Right atrium auricular region (tissue), 2 donors: ENCODE measurements at places on chromosomes 1 and 21. TPM values are rescaled to one million over a fixed set of nuclear protein-coding genes. Genes with fewer than 3 reads are reported as not detected.
A peak's percentile ranks its signal among the peaks of the same experiment; 100 is the strongest.

DNA sequence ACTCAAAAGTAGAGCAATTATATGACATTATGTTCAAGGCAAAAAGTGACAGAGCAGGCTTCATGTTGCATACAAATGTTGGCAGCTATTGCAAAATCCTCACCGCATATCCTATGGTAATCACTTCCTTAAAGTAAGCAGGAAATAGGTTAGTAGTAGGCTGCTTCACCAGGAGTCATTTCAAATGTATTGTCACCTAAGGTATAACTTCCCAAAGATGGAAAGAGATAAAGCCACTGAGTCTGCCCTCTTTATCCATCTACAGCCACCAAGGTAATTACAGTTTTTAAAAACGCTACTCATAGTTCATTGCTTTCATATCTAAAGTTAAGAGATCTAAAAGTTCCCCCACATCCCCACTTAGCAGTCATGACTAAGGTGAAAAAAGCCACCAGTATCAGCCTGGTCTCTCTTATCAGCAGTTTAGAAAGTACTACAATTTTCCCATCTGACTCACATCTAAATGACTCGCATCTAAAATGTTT lies 31.6 kb upstream of the UBE2U start:
- H3K4me3 ChIP-seq = no peak overlapping the region
- peaks cover 5% of the 10 kb centered on the region for H3K36me3 ChIP-seq
- no peak overlapping the region for H3K27ac ChIP-seq
- H3K4me1 ChIP-seq = no peaks in the 10 kb centered on the region
- DNase-seq = no peak

DNA sequence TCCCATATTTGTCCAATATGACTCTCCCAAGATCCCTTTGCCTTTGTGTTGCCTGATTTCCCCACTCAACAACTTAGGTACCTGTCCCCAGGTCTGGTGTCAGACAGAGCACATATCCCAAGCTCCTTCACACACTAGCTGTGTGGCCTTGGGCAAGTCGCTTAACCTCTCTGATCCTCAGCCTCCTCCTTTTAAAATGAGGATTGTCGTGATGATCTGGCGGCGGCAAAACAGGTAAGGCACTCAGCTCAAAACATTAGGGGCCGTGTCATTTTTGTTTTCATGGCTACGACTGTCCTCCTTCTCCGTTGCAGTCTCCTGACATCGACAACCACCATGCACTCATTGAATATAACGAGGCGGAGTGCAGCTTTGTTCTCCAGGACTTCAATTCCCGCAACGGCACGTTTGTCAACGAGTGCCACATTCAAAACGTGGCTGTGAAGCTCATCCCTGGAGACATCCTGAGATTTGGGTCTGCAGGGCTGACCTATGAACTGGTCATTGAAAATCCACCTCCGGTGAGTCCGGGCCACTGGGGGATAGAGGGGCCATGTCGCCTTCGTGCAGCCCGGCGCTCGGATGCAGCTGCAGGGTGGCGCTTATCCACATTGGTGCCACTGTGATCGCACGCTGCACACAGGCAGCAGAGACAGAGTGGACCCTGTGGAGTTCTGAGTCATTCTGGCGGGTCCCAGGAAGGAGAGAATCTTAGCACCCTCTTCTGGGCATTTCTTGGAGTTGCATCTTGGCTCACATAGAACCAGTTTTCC lies 25.2 kb downstream of the FHAD1 start:
- DNase-seq = peak; percentile 63
- no peaks in the 10 kb centered on the region for H3K36me3 ChIP-seq
- H3K27me3 ChIP-seq = no peaks in the 10 kb centered on the region
- H3K4me3 ChIP-seq = no peak overlapping the region
- no peak overlapping the region for H3K27ac ChIP-seq

MIXL1 gene
- total RNA-seq = not detected

- H3K4me1 ChIP-seq = no peaks in the 10 kb centered on the region
- no peaks in the 10 kb centered on the region for H3K27me3 ChIP-seq
- no peaks in the 10 kb centered on the region for H3K36me3 ChIP-seq
- no peak overlapping the region for H3K27ac ChIP-seq
- no peak for DNase-seq
Measured at GRCh38 chr1:53341961-53342707, 14.3 kb upstream of the LRP8 start.

PCP4 gene
- 1.2 TPM for total RNA-seq

DDAH1 gene
- total RNA-seq = 18.3 TPM

GRCh38 chr1:225820522-225821120 lies 10.7 kb downstream of the EPHX1 start:
- no peak overlapping the region for H3K4me3 ChIP-seq
- H3K36me3 ChIP-seq = no peaks in the 10 kb centered on the region
- no peak overlapping the region for H3K27ac ChIP-seq
- DNase-seq = no peak
- peaks cover 66% of the 10 kb centered on the region for H3K4me1 ChIP-seq
- no peaks in the 10 kb centered on the region for H3K27me3 ChIP-seq

AKR7A3 gene
- 0.20 TPM for total RNA-seq

PDC gene
- not detected for total RNA-seq

CCDC30 gene
- 0.63 TPM for total RNA-seq

DNA sequence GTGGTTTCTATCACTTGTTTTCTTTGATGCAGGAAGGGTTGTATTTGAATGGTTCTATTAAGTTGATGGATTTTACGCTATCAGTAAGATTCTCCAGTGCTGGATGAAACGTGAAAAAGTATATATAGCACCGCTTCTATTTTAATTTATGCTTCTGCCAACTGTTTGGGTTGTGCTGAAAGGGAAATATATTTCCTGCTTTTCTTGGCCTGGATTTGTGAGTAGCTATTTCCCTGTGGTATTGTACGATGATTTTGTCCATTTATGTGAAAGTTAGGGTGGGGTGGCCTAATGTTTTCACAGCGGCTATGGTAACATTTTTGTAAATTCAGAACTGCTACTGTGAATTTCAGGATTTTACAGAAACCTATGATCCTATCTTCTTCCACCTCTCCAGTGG lies 322 bp downstream of the C1orf162 start:
- H3K36me3 ChIP-seq = peaks cover 24% of the 10 kb centered on the region
- no peak for DNase-seq

- H3K27ac ChIP-seq = no peak overlapping the region
- peaks cover 11% of the 10 kb centered on the region for H3K4me1 ChIP-seq
- no peaks in the 10 kb centered on the region for H3K36me3 ChIP-seq
- no peak overlapping the region for H3K4me3 ChIP-seq
- no peaks in the 10 kb centered on the region for H3K27me3 ChIP-seq
- no peak for DNase-seq
Measured at GRCh38 chr1:156712626-156713025, 7.2 kb upstream of the CRABP2 start.
